ENCODE measurements at places on chromosomes 6 and 20. TPM values are rescaled to one million over a fixed set of nuclear protein-coding genes. Genes with fewer than 3 reads are reported as not detected.

The SNAI1 gene
- total RNA-seq, result 1.9 TPM

The LY6G6D gene
- not detected for total RNA-seq

The CD24 gene
- total RNA-seq, result 33.1 TPM

The CSNK2A1 gene
- 86.3 TPM for total RNA-seq

The PHACTR1 gene
- total RNA-seq, result 91.0 TPM

The KIAA1755 gene
- 1.3 TPM for total RNA-seq

The DST gene
- 327 TPM for total RNA-seq

The HDGFL1 gene
- total RNA-seq, result not detected

The CST5 gene
- total RNA-seq, result not detected

The MROH8 gene
- total RNA-seq, result 3.9 TPM

The CRISP3 gene
- 2.5 TPM for total RNA-seq

The SLC17A5 gene
- 25.9 TPM for total RNA-seq

The WFDC2 gene
- 172 TPM for total RNA-seq

The CLPSL2 gene
- total RNA-seq, result not detected

The IP6K3 gene
- total RNA-seq, result 3.5 TPM

The SAPCD1 gene
- 1.2 TPM for total RNA-seq

The GGTLC1 gene
- 57.2 TPM for total RNA-seq

The C6orf58 gene
- not detected for total RNA-seq

The KHDC1L gene
- total RNA-seq, result not detected

The KCNQ5 gene
- total RNA-seq, result 0.35 TPM

The CENPB gene
- 76.2 TPM for total RNA-seq

The APCDD1L gene
- not detected for total RNA-seq

The ANKRD66 gene
- total RNA-seq, result 4.0 TPM

The TMEM217 gene
- total RNA-seq, result 1.1 TPM

The RNF39 gene
- 2.5 TPM for total RNA-seq

The HSPA1L gene
- 2.5 TPM for total RNA-seq

The PERP gene
- 27.2 TPM for total RNA-seq

The PRICKLE4 gene
- 12.1 TPM for total RNA-seq

The ID4 gene
- total RNA-seq, result 27.8 TPM

The PRR18 gene
- 0.59 TPM for total RNA-seq

The ATG5 gene
- total RNA-seq, result 33.6 TPM

The NRM gene
- total RNA-seq, result 10.0 TPM

The PTPRA gene
- total RNA-seq, result 63.3 TPM

The SEL1L2 gene
- not detected for total RNA-seq

The FAM83B gene
- 0.12 TPM for total RNA-seq

The ZNF165 gene
- 2.2 TPM for total RNA-seq

The RAET1L gene
- total RNA-seq, result not detected

The MUC22 gene
- not detected for total RNA-seq

The C20orf204 gene
- total RNA-seq, result 1.2 TPM

The LGSN gene
- 1.7 TPM for total RNA-seq

The ADGRF1 gene
- 9.9 TPM for total RNA-seq

The TPX2 gene
- 1.9 TPM for total RNA-seq

The TP53TG5 gene
- not detected for total RNA-seq

The ADGRG6 gene
- 35.7 TPM for total RNA-seq

The TGM3 gene
- total RNA-seq, result 0.32 TPM

The GSTA2 gene
- 4.8 TPM for total RNA-seq

The ARMC2 gene
- 10.8 TPM for total RNA-seq
